ENCODE measurements at places on chromosomes 3 and 15.

DNA sequence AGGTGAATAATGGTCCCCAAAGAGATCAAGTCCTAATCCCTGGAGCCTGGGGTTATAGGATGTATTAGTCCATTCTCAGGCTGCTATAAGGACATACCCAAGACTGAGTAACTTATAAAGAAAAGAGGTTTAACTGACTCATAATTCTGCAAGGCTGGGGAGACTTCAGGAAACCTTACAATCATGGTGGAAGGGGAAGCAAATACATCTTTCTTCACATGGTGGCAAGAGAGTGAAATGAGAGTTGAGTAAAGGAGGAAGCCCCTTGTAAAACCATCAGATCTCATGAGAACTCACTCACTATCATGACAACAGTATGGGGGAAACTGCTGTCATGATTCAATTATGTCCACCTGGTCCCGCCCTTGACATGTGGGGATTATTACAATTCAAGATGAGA is 142.9 kb upstream of the ANKRD28 start:
- DNase-seq, result no peak

DNA sequence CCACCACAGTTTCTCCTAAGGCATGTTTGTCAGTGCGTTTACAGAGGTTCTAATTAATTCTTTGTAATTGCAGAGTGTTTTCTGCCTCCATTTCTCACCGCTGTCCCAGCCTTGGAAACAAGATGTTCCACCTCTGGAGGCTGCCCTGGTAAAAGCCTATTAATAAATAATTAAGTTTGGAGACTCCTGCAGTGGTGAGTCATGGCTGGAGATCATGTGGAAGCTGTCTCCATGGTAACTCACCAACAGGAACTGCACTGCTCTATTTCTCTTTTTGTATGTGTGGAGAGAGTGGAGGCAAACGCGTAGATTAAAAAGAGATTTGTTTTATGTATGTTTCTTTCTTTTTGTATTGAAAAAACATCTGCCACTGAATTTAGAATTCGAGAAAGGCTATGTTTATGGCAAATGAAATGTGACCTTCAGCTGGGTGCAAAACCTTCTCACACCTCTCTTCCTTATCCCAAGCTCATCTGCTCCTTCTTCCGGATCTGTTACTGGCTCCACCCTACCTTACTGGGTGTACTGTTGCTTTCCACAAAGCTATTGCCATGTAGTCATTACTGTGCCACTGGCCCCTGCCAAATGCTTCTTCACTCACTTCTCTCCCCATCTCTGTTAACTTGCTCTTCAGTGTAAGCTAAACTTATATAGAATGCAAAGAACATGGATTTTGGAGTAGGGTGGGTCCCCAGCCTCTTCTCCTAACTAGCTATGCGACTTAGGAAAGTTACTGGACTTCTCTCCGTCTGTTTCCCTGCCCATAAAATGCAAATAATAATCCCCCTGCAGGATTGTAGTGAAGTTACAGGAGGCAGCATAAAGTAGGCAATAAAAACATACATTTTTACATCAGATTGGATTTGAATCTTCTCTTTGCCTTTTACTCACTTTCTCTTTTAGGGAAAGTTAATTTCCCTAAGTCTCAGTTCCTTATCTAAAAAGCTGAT is 778.5 kb downstream of the NTRK3 start:
- DNase-seq, result no peak

DNA sequence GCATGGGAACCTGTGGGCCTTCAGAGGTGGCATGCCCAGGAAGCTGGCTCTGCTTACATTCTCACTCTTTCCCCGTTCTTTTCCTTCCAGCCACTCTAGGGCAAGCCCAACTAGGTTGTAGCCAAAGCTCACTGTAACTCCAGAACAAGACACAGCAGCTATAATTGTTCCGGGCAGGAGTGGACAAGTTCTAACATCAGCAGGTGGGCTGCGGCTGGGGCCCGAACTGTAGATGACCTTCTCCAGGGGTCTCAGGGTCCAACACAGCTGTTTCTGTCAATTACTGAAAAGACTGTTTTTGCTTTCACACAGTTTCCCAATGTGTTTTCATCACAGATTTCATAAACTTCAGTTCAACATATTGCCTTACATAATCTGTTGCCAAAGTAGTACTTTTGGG is 11.5 kb downstream of the RASGRP1 start:
- no peak for DNase-seq

GRCh38 chr15:36208868-36209582 is 370.4 kb upstream of the CDIN1 start:
- DNase-seq, result no peak

DNA sequence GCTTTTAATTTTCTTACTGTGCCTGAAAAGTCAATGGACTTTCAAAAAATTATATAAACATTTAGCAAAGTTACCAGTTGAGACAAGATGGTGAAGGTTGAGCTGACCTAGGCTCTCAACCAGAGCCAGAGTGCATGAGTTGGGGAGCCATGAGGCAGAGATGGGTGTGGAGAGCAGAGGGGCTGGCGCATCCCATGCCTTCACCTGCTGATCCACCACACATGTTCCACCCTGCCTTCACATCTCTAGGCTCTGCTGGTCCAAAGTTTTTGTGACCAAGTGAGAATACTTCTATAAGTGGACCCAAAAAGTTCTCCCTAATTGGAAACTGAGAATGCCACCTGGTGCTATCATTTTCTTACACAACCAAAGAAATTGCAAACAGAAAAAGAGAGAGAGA is 47.3 kb downstream of the CCR3 start:
- DNase-seq, result no peak

DNA sequence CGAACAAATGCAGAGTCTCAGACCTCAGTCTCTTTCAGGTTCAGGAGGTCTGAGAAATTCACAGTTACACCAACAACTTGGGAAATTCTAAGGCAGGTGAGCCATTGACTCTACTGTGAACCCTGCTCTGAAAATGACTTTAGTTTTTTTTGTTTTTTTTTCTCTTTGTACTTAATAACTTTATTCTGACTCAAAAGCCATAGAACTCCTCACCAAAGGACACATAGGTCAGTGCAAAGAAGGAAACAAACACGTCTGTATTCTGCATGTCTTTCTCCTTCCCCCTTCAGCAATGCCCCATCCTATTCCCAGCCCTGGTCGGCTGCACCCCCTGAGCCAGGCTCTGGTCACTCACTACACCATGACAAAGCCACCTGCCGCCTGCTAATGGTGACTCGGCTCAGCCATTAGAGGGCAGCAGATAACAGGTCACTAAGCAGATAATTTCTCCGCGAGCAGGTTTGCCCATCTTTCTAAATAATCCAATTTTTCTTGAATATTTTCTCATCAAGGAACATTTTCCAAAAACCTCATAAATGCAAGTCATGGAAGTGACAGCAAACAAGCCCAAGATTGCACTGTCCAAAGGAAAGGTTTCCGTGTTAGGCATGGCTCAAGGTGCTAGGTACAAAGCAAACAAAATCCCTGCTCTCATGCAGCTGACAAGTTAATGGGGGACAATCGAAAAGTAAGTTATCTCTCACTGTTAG is 37.7 kb downstream of the TM4SF4 start:
- DNase-seq, result no peak

DNA sequence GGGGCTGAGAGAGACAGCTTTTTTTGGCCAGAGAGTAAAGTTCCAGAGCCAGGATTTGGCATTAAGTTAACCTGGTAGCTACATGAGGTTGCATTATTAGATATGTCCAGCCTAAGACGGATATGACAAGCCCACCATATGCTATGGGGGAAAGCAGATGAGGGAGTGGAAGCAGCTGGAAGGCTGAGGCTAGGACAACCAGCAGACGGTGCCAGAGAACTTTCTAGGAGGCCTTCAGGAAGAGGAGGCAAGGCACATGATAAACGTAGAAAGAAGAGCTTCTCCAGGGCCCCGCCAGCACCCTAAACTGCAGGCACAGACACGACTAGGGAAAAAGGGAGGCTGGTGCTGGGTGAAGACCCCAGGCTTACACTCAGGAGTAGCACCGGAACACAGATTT is 87.0 kb downstream of the CTNNB1 start:
- DNase-seq, result no peak

- DNase-seq, result no peak
These were observed 37.8 kb downstream of the EOMES start for GRCh38 chr3:27684302-27684701.

DNA sequence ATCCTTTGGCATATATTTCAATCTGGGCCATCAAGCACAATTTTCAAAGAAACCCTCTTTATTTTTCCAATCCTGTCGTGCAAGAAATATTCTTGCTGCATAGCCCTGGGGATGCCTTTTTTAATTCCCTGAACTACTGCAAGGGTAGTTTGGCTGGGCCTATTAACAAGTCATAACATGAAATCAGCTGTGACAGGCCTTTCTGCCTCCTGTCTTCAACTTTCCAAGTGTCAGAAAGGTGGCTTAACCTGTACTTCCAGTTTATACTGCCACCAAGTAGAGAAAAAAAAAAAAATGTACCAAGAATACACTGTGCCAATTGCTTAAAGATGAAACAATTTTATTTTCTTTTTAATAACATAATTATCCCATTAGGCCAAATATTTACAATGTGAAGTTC is 32.4 kb upstream of the SPPL2A start:
- DNase-seq, result no peak

DNA sequence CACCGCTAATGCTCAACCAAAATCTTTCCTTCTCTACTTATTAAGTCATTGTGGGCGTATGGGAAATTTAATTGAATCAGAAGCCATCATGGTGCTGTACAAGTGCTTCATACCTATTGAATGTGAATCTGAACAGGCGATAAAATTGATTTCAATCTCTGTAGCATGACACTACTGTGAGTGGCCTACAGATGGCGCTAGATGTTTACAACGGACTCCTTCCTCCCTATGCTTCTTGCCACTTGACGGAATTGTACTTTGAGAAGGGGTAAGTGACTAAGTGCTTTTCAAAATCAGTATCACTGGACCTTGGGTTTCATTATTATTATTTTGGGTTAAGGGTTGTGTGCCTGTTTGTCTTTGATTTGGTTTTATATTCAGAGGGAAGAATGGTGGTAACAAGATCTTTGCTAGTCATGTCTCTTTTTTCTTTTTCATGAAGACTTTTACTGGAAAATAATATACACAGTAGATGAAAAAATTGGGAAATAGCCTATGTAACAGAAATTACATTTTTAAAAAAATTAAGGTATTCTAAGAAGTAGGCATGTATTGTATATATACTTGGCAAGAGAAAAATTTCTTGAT is 35.4 kb downstream of the ACP3 start:
- DNase-seq, result peak; percentile 11

DNA sequence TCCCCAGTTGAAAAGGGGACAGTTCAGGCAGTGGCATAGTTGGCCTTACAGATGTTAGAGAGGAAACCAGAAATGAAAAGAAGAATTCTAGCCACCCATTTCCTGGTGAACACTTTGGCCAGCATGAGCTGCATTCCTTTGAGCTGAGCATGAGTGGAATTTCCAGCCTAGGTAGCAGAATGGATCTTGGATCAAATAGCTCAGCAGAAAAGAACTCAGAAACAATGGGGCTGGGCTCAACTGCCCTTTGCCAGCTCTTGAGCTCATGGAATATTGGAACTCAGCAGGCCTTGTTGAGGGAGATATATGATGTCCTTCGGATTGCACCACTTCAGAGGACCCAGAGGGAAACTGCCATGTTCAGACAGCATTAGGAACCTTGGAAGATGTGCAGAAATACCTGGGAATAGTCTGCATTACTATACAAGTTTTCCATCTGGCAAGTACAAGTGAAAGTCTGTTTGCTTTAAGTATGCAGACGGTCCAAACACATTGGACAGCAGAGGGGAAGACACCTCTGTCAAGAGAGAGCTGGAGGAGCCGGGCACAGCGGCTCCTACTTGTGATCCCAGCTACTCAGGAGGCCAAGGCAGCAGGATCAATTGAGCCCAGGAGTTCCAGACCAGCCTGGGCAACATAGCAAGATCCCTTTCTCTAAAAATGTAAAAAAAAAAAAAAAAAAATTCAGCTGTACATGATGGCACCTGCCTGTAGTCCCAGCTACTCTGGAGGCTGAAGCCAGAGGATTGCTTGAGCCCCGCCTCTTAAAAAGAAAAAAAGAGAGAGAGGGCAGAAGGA is 3.1 kb upstream of the CDV3 start:
- DNase-seq, result no peak

DNA sequence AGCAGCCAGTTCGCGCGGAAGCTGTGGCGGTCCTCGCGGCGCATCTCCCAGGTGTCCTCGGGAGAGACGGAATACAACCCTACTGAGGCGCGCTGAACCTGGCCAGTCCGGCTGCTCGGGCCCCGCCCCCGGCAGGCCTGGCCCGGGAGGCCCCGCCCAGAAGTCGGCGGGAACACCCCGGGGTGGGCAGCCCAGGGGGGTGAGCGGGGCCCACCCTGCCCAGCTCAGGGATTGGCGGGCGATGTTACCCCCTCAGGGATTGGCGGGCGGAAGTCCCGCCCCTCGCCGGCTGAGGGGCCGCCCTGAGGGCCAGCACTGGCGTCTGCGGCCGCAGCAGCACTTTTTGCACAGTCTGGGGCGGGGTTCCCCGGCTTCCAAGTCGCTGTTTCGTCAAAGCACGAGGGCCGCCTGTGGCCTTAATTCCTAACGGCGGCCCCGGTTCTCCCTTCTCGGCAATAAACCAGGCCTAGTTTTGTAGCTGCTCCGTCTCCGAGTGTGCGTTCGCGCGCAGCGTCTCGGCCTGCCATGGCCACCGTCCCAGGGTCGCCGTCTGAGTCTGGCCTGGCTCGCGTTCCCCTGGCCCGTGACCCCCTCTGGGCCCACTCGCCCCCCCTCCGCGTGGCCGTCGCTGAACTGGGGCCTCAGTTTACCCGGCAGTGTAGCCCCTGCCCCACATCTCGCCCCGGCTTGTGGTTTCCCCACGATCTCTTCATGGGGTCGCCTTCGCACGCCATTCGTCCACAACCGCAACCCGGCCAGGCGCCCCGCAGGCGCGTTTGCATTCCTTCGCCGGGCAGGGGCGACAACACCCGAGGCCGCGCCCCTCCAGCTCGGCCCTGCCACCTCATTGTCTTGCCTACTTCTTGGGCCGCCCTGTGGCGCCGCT is 30.0 kb downstream of the NBEAL2 start:
- peak; percentile 63 for DNase-seq

- DNase-seq, result no peak
These were observed 45.1 kb upstream of the PLXND1 start for GRCh38 chr3:129651435-129652202.

DNA sequence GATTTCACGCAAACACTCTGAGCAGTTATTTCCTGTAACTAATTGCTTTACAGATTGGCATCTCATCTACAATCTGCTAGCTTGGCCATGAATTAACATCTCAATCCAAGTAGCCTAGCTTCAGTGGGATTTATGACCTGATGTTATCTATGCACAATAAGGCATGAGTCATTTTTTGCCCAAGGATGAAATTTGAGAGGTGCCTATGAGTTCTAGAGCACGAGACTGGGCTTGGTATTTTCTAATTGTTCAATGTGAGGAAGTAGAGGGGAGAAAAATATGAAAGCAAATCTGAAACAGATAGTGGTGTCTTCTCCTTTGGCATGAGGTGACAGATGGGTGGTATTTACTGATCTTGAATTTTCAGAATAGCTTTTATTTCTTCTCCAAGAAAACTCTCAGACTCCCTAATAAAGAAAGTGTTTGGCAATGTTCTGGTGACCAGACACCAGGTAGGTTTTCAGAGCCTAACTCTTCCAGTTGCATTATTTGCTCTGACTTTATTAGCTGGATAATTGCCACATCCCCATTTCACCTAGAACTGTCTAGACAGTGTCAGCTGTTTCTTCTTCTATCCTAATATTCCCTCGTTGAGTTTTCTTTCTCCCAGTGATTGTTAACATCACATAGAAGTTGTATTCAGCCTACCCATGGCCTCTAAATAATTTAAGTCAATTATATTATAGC is 301.0 kb upstream of the UMPS start:
- no peak for DNase-seq

- DNase-seq, result no peak
These were observed 16.1 kb downstream of the LRRC2 start for GRCh38 chr3:46549989-46550388.

- DNase-seq, result no peak
These were observed 94.6 kb upstream of the PLXNA1 start for GRCh38 chr3:126888186-126888760.

GRCh38 chr3:11661052-11661656 is 17.4 kb upstream of the VGLL4 start:
- DNase-seq, result no peak

Data from stimulated activated CD4-positive, alpha-beta T cell treated with anti-CD3 and anti-CD28 coated beads, Interleukin-15, amount 100 ng/mL, for 1 hour (primary cell).